CD4-positive, alpha-beta T cell treated with Interleukin-4 for 1 hour (primary cell): ENCODE measurements at places on chromosomes 5 and 9.
A peak's percentile ranks its signal among the peaks of the same experiment; 100 is the strongest.

DNA sequence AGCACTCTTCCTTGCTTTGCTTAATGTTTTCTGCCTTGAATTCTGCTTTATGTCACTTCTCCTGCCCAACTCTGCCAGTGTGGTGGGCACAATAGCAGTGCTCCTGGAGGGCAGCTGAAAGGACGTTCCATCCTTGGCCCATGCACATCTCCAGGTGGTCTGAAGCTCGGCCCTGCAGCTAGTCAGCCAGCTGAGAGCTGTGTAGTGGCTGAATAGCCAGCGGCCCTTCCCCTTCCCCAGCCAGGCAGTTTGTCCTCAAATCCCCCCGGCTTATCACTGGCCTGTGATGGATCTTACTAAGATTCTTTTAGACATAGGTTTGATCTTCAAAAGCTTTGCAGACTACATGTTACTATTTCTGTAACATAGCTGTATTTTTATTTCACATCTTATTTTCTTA, 42.7 kb upstream of the ANGPTL2 start:
- DNase-seq = no peak

- DNase-seq = no peak
Observed at GRCh38 chr5:74464512-74465209, 175.9 kb downstream of the ENC1 start.

DNA sequence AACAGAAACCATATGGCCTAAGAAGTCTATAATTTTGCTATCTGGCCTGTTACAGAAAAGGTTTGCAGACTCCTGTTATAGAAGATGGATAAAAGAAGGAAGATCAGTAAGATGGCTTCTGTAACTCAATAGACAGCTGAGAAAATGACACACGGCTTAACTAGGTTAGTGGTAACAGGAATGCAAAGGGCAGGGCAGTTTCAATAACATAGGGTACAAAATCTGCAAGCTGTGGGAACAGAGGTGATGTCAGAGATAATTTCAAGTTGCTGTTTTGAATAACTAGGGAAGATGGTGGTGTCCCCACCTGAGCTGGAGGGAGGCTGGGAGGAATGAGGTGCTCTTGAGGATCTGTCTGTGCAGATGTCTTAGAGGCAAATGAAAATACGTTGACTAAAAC, 106.5 kb downstream of the GLIS3 start:
- DNase-seq = no peak

GRCh38 chr5:123014689-123015088, 21.8 kb downstream of the PPIC start:
- DNase-seq = no peak

- DNase-seq = no peak
Observed at GRCh38 chr5:54259981-54260380, 50.4 kb downstream of the ARL15 start.

DNA sequence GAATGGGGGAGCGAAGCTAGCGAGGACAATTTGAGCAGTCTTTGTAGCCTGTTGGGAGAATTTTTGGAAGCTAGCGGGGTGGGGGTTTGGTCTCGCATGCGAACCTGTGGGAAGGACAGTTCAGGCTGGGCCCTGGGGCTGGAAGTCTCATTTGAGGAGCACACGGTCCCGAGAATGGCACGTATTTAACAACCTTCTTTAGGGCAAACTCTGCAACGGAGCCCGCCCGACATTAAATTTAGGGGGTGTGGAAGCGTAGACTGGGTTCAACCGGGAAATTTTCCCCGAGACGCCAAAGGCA, 35.2 kb upstream of the NFIB start:
- DNase-seq = no peak

GRCh38 chr5:39639618-39640089, 214.9 kb upstream of the DAB2 start:
- no peak for DNase-seq

GRCh38 chr9:122183501-122183900, 23.8 kb downstream of the MORN5 start:
- DNase-seq = no peak

DNA sequence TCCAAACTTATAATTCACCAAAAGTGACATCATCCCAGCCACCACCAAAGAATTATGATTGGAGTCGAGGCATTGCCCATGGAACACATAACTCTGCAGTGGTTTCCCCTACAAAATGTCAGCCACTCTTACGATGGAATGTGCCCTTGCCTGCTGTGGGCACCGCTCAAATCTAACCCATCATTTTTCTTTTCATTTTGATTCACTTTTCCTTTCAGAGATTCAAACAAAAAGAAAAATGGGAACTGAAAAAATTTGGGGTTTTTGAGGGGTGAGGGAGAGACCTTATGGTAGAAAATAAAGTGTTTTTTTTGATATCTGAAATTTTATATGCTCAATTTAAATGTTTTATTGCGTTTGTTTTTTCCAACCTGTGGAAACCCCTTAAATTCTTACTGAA, 28.1 kb downstream of the SMARCA2 start:
- DNase-seq = no peak

- no peak for DNase-seq
Observed at GRCh38 chr5:4128994-4129393, 533.4 kb downstream of the IRX1 start.

DNA sequence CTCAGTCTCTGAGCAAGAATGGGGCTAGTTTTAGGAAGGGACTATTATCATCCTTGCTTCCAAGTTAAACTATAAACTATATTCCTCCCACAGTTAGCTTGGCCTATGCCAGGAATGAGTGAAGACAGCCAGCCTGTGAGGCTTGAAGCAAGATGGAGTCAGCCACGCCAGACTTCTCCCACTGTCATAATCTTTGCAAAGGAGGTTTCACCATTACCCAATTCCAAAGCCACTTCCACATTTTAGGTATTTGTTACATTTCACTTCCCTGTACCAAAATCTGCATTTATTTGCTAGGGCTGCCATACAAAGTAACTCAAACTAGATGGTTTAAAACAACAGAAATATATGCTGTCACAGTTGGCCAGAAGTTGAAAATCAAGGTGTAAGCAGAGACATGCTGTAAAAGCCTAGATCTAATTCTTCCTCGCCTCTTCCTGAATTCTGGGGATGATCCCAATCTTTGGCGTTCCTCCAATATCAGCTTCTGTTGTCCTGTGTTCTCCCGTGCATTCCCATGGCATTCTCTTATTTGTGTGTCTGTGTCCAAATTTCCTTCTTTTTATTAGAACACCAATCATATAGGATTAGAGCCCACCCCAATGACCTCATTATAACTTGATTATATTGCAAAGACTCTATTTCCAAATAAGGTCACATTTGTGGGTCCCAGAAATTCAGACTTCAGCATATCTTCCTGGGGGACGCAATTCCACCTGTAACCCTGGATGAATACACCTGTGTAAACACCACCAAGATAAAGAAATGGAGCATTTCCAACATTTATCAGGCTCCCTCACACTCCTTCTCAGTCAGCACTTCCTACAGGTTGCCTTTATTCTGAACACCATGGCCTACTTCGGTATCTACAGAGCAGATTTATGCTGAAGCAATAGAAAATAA, 126.8 kb downstream of the GCNT1 start:
- no peak for DNase-seq

- DNase-seq = peak; percentile 42
Observed at GRCh38 chr9:6584881-6585597, 60.5 kb downstream of the GLDC start.

DNA sequence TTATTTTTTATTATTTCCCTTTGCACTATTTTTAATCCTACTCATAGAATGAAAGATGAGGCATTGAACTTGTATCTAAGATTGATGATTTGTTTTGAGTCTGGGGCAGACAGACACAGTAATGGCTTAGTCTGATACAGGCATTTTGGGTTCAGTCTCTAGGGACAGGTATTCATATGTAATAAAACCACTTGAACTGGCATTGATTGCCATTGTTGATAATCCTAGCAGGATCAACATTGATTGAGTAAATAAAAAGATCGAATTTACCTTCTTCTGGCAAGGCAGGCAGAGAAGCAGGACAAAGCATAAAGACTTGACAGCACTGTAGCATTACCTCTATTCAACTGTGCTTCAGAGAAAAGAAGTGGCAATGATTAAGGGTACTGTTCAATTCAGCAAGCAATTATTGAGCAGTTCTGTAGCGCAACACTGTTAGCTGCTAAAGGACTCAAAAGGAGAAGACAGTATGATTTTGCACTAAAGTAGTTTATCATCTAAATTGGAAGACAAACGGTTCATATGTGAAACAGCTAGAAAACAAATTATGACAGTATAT, 144.4 kb downstream of the COMMD10 start:
- no peak for DNase-seq

- no peak for DNase-seq
Observed at GRCh38 chr9:89022001-89022759, 30.9 kb downstream of the S1PR3 start.

- no peak for DNase-seq
Observed at GRCh38 chr5:22889720-22890119, 36.6 kb upstream of the CDH12 start.

DNA sequence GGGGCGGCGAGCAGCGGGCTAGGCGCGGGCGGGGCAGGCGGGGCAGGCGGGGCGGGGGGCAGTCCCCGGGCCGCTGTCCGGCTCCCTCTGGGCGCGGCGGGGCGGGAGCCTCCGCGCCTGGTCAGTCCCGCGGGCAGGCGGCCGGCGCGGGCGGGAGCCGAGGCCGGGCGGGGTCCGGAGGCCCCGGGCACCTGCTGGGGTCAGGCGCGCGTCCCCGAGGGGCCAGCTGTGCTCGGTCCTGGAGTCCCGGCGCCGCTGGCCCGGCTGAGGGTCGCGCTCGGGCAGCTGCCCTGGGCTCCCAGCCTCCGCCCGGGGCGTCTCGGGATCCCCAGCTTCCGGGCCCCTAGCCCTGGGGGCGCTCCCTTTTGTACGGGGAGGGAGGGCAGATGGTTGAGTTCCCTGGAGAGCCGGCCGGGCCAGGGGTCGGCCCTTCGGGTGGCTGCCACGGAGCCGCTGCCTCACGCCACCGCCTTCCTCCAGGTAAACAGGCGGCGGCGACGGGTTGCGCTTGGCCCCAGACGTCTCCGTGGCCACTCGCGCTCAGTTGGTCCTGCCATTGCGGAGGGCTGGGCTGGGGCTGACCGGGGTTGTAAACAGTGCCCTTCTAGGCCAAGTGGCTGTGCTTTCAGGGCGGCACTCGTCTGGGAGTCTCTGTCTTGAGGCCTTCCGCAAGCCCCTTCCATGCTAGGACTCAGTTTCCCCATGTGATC, 473 bp downstream of the ZBTB34 start:
- DNase-seq = no peak

DNA sequence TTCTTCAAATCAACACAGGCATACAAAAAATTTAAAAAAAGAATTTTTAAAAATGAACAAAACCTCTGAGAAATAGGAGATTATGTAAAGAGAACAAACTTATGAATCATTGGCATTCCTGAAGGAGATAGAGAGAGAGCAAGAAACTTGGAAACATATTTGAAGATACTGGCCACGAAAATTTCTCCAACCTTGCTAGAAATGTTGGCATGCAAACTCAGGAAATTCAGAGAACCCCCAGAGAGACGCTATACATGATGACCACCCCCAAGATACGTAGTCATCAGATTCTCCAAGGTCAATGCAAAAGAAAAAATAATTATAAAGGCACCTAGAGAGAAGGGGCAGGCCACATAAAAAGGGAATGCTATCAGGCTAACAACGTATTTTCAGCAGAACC, 472.5 kb downstream of the MTRR start:
- DNase-seq = no peak

- DNase-seq = no peak
Observed at GRCh38 chr5:37207802-37208201, 41.4 kb downstream of the CPLANE1 start.

- no peak for DNase-seq
Observed at GRCh38 chr5:112793201-112793600, 55.5 kb downstream of the APC start.

DNA sequence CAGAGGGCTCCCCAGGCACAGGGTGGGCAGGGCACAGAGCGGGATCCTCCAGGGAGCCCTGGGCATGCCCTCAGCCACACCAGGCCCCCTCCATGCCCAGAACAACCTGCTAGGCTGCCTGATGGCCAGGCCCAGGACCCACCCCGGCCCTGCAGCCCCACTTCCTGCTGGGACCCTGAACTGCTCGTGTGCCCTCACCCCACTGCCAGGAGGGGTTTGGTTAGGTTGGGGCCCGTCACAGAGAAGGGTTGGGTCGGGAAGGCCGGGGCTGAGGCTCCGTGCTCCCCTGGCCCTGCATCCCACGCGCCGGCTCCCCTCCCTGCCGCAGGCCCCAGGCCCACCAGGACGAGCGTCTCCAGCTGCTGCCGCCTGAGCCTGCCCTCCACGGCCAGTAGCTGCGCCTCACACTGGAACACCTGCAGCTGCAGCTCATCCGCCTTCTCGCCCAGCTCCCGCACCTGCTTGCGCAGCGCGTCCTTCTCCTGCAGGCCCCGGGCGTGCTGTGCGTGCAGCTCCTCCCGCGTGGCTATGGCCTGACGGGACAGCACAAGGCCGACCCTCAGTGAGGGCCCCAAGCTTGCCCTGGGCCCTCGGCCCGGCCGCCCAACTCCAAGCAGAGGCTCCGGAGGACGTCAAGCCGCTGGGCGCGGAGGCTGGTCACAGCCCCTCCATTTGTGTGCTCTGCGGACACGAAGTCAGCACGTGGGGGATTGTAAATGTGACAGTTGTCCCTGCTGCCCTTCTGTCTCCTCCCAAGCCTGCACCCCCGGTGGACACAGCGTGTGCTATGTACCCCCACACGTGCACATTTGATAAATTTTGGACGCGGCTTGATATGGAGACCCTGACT, 4.0 kb upstream of the DNLZ start:
- no peak for DNase-seq

GRCh38 chr9:7119612-7120011, 361.8 kb downstream of the KDM4C start:
- DNase-seq = no peak

GRCh38 chr5:97628807-97629206, 445.8 kb upstream of the RIOK2 start:
- DNase-seq = no peak

DNA sequence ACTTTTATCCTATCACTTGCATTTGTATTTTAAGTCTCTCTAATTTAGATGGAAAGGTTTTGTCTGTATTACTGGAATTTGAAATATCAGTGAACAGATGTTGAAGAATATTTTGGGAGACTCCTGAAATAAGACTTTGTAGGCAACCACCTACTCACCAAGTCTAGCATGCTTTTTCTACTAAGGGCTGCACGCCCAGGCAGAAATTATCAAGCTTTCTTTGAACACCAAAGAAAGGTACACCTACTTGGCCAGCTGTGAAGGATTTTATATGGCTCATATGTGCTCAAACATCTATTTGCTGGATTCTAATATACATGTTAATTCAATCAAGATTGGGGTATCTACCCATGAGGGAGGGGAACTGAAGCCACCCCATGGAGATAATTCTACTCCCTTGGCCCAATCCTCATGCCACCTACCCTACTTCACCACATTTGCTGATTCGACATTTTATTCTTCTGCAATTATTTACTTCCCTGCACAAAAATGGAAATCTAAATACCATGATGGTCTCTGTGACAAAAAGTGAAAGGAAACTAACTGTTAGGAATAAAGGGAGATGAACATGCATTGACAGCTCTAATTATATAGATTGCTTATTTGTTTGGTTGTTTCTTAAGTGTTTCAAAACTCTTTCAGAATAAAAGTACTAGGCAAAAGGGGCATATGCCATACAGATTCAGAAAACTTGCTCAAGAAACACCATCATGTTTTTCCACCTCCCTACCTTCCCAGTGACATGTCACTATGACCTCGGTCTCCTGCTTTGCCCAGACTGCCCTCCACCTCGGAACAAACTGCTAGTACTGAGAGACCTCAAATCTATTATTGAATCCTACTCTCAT, 895 bp upstream of the MYOT start:
- DNase-seq = no peak

- DNase-seq = no peak
Observed at GRCh38 chr5:54727874-54728587, 210.5 kb downstream of the SNX18 start.

- no peak for DNase-seq
Observed at GRCh38 chr9:132757016-132757415, 86.8 kb downstream of the GTF3C4 start.
